GM18507 (cell line): ENCODE measurements at places on chromosomes 13 and 19.

DNA sequence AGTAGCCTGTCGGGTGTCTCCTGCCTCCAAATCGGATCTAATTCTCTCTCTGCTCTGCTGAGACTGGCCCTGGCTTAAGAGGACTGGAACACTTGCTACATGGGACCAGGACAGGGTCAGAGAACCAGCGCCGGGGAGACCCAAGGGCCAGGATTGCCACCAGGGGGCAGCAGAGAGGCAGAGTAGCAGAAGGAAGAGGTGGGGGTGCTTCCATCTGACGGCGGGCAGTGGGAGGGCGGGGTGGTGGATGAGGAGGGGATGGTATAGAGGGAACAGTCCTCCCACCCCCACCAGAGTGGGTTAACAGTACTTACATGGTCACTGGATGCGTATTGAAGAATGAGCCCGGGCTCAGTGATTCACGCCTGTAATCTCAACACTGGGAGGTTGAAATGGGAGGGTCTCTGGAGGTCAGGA, 11.9 kb downstream of the SELENOW start:
- peak; percentile 54 for DNase-seq

- DNase-seq, result no peak
Measured at GRCh38 chr13:33787051-33787591, 30.8 kb upstream of the RFC3 start.

GRCh38 chr19:1007399-1008251, 7.4 kb downstream of the GRIN3B start:
- DNase-seq, result no peak

- DNase-seq, result no peak
Measured at GRCh38 chr13:89568746-89569145, 1778.7 kb upstream of the MIR17HG start.

DNA sequence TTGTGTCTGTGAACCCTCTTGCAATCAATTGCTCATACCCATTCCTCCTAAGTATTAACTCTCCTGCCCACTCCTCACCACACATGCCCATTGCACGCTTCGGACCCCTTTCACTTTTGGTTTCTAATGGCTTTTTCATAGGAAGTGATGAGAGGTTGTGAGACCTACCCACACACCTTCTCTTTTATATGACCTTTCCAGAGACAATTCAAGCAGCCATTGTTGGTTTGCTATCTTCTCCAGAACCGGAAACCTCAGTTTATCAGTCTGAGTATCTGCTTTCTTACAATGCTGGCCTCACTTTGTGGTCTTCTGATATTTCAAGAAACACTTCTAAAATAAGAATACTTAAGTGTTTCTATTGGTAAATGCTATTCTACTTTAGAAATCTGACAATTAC, 1550.8 kb upstream of the SLC10A2 start:
- no peak for DNase-seq

DNA sequence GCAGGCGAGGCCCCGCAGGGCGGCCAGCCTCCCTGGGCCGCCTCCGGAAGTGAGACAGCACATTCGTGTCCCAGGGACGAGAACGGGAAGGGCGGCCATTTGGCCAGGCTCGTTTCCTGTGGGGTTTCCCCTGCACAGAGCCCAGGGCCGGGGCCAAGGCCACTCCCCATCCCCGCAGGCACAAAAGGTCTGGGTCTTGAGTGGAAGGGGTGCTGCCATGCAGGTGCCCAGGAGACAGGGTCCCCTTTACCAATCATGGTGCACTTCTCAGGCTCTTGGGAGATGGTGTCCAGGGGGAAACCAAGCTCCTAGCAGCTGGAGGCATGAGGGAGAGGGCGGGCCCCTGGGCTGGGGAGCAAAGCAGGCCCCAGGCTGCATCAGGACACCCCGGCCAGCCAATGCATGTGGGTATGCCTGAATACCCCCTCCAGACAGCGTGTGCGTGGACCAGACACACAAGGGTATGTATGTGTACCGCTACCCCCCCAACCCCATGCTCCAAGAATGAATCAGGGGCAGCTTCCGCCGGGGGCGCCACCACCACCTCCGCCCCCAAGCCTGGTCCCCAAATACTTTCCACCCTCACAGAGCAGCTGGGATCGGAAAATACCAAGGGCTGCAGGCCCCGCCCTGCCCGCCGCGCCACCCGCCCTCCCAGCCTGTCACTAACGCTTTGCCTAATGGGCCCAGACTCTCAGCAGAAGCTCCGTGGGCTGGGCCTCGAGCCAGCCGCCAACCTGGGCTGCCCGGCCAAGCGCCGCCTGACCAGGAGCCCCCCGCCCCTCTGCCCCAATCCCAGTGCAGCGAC, 37.6 kb upstream of the NANOS3 start:
- peak; percentile 62 for DNase-seq

GRCh38 chr19:51799034-51799773, 4.2 kb downstream of the FPR3 start:
- no peak for DNase-seq

DNA sequence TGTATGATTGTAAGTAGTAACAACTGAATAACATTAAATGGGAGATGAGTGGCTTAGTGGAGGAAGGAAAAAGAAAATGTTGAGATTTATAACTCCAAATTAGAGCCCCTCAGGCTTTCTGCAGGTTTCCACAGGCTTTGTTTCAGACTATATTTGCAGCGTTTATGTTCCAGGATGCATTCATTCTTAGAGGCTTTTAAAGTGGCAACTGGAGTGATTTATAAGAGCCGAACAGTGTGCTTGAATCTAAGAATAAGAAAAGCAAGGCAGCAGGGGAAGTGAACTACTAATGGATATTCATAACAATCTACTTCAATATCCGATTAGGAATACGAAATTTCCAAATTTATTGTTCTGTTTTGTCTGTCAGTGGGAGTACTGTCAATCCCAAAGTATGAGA, 91.0 kb downstream of the UFM1 start:
- DNase-seq, result no peak

GRCh38 chr13:58083064-58083463, 451.5 kb downstream of the PCDH17 start:
- no peak for DNase-seq

DNA sequence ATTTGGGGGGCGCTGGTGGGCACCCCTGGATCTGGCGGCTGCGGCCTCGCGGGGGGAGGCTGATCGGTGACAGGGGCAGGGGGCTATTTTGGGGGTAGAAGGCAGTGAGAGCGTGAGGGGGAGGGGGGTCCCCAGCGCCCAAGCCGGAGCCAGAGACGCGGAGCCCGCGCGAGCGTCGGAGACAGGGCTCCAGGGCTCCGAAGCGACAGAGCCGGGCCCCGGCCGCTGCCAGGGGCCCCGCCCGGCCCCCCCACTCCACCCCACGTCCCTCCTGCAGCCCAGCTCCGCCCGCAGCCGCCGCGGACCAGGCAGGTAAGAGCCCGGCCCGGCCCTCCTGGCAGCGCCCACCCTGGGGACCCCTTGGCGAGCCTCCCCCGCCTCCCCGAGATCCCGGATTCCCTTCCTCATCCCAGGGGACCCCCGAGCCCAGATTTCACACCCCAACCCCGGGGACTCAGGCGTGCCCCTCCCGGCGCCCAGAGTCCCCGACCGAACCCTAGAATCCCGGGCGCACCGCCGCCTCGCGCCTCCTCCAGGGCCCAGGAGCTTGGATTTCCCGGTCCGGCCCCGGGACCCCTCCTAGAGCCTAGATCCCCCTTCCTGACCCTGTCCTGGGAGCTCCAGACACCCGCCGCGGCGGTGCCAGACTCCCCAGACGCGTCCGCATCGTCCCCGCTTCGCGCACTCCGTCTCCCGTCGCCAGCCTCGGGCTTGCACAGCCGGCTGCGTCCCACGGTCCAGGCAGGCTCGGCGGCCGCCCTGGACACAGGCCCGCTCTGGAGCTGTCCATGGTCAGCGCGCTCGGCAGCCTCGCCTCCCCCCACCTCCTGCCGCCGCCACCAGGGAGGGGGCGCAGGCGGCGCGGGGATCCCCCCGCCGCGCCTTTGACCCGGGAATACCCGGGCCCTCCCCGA, at the start of gene PPFIA3:
Gene PPFIA3 (plus strand): TSS at position 134 of the 914 bp plus-strand sequence. CDS start 8,330 bp downstream, outside the sequence.
- no peak for DNase-seq

DNA sequence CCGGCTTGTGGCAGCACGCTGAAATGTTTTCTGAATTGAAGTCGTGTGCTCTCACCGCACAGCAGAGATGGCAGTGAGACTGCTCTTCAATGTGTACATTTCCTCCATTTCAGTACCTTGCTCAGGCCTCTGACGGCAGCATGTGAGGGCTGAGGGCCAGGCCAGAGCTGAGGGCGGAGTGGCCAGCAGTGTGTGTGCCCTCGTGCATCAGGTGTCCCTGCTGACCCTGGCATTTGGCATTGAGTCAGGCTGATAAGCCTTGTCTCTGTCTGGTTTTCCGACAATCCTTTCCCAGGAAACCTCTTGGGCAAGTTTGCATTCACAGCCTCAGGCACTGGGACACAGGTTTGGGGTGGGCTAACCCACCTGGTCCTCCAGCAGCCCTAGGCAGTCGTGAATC, 62.3 kb downstream of the EFNB2 start:
- no peak for DNase-seq

DNA sequence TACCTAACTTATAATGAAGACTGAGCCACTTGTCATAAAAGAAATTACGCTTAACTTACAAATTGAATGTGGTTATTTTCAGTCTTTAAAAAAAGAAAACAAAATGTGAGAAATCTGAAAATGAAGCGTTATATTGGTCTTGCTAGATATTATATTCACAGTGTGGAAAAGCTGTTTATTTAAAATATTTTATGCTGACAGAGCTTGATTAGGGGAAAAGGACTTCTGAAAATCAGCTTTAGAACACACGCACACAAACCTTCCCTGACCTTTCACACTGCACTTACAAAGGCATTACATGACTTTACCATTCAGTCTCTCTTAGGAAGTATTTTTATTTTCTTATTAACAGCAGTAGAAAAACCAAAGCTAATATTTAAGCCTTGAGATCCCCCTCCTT, 461.5 kb downstream of the DIAPH3 start:
- DNase-seq, result no peak

GRCh38 chr19:49957262-49957915, 3.6 kb downstream of the SIGLEC11 start:
- no peak for DNase-seq

- no peak for DNase-seq
Measured at GRCh38 chr13:32504263-32504662, 34.3 kb downstream of the N4BP2L2 start.

GRCh38 chr19:15893477-15893876, 4.4 kb downstream of the CYP4F2 start:
- DNase-seq, result no peak

DNA sequence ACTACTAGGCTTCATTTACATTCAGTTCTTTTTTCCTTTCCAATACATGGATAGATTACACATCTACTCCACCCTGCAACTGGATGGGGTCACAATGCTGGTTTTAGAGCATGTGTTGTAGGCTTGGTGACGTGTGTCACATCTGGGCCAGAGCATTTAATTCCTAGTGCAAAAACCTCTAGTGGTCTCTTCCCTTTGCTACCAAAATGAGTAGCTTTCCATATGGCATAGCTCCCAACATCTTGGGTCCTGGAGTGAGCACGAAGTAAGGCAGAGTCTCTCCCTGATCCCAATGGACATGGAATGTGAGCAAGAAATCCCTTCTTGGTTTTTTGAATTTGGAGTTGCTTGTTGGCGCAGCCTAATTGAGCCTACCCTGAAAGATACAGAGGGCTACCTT, 51.7 kb downstream of the TNFSF11 start:
- DNase-seq, result no peak

DNA sequence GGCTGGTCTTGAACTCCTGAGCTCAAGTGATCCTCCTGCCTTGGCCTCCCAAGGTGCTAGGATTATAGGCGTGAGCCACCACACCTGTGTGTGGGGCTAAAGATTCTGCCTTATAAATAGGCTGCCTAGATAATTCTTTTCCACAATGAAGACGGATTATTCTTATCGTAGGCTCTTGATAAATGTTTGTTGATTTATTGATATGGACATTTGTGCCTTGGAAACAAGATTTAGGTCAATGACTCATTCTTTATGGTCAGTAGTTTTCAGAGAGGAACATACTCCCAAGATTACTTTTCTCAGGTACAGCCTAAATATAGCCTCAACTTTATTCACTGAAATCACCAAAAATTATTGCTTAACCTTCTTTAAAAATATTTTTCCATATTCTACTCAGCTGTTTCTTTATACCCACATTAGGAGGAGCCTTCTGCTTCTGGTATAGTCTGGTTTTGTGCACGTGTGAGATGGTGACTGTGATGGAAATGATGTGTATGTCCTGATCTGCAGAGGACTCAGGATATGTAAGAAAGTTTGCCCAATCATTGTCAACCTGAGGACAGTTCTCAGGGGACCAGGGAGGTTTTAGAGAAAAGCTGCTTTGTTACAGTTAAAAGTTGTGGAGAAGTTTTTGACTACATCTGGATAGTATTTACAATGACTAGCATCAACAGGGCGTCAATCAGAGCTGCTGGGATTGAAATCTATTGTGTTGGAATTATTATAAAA, 208.9 kb downstream of the DNAJC15 start:
- no peak for DNase-seq

DNA sequence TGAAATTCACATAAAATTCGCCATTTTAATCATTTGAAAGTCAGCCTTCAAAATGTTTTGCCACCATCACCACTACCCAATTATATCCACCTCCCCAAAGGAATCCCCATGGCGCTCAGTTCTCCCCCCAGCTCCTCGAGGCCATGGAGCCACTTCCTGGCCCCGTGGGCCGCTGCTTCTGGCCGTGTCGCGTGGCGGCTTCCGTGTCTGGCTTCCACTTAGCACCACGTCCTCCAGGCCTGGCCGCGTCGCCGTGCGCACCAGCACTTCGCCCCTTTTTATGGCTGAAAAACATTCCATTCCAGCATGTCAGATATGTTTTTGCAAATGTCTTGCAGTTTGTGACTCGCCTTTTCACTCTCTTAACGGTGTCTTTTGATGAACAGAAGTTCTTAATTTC, 46.7 kb upstream of the DCUN1D2 start:
- no peak for DNase-seq

- no peak for DNase-seq
Measured at GRCh38 chr19:5083547-5083965, 114.6 kb downstream of the KDM4B start.

GRCh38 chr19:5787409-5788182, 3.0 kb upstream of the PRR22 start:
- no peak for DNase-seq

- no peak for DNase-seq
Measured at GRCh38 chr13:46909042-46909441, 12.2 kb upstream of the HTR2A start.

- no peak for DNase-seq
Measured at GRCh38 chr13:23813635-23814034, 75.6 kb downstream of the MIPEP start.

GRCh38 chr19:29417048-29417447, 108.7 kb upstream of the VSTM2B start:
- no peak for DNase-seq

- no peak for DNase-seq
Measured at GRCh38 chr13:74479124-74479523, 344.9 kb upstream of the KLF12 start.

GRCh38 chr13:109904218-109904617, 117.8 kb upstream of the IRS2 start:
- DNase-seq, result no peak
